Activated effector memory CD4-positive, alpha-beta T cell treated with Interleukin-2 at 50 U/mL for 16 hours (primary cell): ENCODE measurements at places on chromosomes 11 and 22.

GRCh38 chr22:41638748-41639147 lies 17.7 kb downstream of the XRCC6 start:
- no peak for DNase-seq

DNA sequence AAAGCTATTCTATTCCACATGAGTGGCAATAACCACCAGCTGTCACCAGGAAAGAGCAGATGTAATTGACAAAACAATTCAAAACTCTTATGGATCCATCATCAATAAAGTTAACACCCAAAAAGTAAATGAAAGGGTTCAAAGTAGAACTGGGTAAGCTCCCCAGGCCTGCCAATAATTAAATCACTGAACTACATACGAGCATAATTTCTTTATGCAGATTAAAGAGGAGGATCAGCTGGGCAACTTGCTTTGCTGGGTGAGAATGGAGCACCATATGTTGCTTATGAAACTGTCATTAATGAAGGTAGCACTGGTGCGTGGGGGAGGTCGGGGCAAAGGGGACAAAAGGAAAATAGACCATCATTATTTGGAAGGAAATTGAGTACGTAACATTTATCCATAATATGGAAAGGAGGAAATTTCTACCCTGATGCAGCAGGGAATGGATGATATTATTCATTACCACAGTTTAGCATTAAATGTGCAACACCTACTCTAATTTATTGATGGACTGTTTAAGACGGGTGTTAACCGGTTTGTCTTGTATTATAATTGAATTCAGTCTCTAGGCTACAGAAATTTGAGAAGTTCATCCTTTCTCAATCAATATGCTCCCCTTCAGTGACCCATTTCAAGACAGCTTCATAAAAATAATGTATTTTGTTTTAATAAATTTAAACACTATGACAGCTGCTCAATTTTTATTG lies 315.9 kb downstream of the CADM1 start:
- DNase-seq, result no peak

- DNase-seq, result no peak
Observed at GRCh38 chr22:50583294-50583861, 729 bp upstream of the CHKB start.

- DNase-seq, result no peak
Observed at GRCh38 chr11:74018331-74019005, 9.6 kb upstream of the UCP3 start.

DNA sequence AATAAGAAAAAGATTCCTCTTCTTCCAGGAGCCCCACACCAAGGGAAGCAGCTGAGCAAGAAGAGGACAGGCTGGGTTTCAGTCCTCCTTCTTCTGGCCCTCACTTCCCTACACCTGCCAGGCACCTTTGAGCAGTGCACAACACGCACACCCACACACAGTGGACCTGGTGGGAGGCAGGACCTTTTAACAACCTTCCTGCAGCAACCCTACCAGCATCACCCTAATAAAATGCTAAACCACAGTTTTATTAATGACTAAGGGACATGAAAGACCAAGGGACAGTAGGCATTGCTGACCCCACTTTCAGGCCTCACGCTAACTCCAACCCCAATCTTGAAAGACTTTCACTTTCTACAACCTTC lies 12.2 kb downstream of the ARAP1 start:
- no peak for DNase-seq

- DNase-seq, result no peak
Observed at GRCh38 chr22:39750759-39751158, 142.8 kb downstream of the ENTHD1 start.

DNA sequence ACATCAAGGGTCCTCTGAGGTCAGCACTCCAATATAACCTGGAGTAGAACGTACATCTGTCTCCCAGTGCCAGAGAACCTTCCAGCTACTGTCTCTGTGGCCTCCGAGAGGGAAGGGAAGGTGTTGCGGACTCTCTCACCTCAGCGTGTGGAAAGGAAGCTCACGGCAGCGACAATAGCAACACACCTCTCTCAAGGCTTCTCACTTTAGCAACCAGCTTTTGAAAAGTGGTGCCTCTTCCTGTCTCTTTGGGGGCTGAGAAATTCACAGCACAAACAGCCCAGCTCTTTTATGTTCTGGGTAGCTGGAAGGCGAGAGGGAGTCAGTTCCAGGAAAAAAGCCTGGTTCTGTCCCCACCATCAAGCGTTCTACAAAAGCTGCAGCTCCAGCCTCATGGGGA lies 156.9 kb upstream of the TBCEL start:
- no peak for DNase-seq

GRCh38 chr11:5603326-5603725 lies 6.9 kb downstream of the TRIM6 start:
- no peak for DNase-seq

DNA sequence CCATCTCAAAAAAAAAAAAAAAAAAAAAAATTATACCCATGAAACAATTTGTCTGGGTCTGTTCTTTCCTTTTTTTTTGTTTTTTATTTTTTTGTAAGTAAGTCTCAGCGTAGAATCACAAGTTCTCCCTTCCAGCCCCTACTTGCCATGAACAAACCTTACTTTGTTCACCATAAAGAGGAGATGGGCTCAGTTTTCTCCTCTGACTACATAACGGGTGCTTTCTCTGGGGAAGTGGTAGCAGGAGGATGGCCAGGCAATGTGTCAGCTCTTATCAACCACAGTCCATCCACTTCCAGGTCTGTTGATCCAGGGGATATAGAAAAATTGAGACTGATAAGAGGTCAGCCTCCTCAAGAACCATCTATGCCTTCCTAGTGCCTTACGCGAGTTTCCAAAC lies 11.0 kb downstream of the ASCC2 start:
- no peak for DNase-seq

GRCh38 chr11:77111277-77111676 lies 8.6 kb downstream of the OMP start:
- DNase-seq, result no peak

DNA sequence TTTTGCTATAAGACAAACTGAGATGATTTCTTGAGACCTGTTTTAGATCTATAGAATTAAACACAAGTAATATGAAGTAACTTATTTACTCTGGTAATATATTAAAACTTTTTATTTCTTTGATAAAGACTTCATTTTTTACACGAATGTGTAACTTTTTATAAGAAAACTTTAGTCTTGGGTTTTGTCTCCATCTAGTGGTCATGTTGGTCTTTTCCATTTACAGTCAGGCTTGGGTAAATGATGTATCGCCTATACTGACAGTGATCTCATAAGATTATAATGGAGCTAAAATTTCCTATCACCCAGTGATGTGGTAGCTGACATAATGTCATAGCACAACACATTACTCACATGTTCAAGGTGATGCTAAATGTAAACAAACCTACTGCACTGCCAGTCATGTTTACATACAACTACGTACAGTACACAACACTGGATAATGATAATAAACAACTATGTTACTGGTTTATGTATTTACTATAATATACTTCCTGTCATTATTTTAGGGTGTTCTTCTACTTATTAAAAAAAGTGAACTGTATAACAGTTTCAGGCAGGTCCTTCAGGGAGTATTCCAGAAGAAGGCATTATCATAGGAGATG lies 7.5 kb upstream of the C11orf97 start:
- no peak for DNase-seq

GRCh38 chr11:19602406-19602805 lies 110.2 kb upstream of the NAV2 start:
- DNase-seq, result no peak

GRCh38 chr11:128214263-128214662 lies 373.1 kb downstream of the ETS1 start:
- DNase-seq, result no peak

DNA sequence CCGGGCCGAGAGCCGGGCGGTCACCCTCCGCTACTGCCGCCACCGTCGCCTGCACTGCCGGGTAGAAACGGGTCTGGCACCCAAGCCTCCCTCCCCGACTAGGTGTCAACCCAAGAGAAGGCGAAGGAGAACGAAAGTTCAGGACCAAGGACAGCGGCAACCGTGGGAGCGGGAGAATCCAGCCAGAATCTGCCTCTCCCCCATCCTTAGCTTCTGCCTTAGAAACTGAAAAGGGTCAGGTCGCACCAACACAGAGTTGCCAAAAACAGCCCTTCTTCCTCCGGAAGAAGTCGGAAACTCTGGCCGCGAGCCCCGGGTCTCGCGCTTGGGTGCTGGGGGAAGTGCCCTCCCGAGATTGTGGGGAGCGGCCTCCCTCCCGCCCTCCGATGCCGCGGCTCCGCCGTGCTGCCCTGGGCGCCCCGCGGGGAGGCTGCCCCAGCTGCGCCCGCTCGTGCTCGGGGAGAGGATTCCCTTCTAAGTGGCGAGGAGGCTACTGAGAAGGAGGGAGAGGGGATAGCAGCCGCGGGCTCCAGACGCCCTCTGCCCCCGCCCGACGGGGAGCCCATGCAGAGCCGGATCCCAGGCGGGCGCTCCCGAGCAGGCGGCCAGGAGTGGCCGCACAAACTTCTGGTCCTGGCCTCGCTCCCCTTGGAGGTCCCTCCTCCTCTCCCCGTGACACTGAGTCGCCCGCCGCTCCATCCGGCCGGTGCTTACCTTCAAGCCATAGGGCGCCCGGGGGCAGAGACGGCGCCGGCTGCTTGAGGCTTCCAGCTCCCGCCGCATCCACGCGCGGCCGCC lies 637 bp downstream of the DRD2 start:
- peak; percentile 7 for DNase-seq

- no peak for DNase-seq
Observed at GRCh38 chr11:70820712-70821111, 422.4 kb downstream of the CTTN start.
